ENCODE measurements at places on chromosomes 16 and 17.

- DNase-seq = no peak
Measured at GRCh38 chr16:28821874-28822519, 802 bp upstream of the ATXN2L start.

DNA sequence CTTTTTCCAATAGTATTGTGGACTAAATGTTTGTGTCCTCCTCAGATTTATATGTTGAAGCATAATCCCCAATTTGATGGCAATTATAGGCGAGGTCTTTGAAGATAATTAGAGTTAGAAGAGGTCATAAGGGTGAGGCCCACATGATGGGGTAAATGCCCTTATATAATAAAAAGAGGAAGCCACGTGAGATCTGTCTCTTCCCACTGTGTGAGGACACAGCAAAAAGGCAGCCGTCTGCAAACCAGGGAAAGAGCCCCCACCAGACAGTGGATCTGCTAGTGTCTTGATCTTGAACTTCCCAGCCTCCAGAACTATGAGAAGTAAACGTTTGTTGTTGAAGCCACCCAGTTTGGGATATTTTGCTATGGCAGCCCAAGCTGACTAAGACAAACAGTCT, 76.0 kb downstream of the LYRM1 start:
- no peak for DNase-seq

DNA sequence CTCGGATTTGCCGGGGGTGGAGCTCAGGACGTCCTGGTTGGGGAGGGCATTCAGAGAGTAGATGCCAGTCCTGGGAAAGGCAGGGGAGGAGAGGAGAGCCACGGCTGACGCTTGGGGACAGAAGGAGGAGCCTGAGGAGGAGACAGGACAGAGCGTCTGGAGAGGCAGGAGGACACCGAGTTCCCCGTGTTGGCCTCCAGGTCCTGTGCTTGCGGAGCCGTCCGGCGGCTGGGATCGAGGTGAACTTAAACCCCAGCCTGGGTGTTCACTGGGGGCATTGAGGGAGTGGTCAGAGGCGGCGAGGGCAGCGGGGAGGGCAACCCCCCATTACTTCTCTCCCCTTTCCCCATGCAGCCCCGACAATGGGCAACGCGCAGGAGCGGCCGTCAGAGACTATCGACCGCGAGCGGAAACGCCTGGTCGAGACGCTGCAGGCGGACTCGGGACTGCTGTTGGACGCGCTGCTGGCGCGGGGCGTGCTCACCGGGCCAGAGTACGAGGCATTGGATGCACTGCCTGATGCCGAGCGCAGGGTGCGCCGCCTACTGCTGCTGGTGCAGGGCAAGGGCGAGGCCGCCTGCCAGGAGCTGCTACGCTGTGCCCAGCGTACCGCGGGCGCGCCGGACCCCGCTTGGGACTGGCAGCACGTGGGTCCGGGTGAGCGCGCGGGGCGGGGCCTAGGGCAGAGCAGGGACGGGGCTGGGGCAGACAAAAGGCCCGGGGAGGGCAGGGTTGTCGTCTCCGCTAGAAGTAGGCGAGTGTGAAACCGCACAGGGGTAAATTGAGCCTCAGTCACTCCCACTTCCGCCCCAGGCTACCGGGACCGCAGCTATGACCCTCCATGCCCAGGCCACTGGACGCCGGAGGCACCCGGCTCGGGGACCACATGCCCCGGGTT, 3.7 kb downstream of the NOL3 start:
- peak; percentile 96 for DNase-seq

GRCh38 chr16:84526794-84527531, 22.5 kb upstream of the MEAK7 start:
- no peak for DNase-seq

- DNase-seq = no peak
Measured at GRCh38 chr17:78853926-78854394, 13.3 kb upstream of the USP36 start.

GRCh38 chr16:72951916-72952315, 96.0 kb downstream of the ZFHX3 start:
- no peak for DNase-seq

DNA sequence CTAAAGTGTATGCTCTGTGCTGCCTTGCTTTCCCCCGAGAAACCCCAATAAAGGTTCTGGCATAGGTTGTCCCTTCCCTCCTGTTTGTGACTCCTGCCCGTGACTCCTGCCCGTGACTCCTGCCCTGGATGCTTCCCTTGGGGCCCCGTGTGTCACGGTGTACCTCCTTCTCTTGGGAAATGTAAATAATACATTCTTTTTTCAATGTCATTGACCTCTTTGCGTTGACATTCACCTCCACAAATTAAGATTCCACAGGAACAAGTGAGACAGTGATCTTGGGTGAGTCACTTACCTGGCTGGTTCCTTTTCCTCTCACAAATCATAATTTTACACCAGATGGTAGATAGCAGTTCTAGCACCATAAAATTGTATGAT, 632 bp downstream of the CCL15 start:
- DNase-seq = no peak

DNA sequence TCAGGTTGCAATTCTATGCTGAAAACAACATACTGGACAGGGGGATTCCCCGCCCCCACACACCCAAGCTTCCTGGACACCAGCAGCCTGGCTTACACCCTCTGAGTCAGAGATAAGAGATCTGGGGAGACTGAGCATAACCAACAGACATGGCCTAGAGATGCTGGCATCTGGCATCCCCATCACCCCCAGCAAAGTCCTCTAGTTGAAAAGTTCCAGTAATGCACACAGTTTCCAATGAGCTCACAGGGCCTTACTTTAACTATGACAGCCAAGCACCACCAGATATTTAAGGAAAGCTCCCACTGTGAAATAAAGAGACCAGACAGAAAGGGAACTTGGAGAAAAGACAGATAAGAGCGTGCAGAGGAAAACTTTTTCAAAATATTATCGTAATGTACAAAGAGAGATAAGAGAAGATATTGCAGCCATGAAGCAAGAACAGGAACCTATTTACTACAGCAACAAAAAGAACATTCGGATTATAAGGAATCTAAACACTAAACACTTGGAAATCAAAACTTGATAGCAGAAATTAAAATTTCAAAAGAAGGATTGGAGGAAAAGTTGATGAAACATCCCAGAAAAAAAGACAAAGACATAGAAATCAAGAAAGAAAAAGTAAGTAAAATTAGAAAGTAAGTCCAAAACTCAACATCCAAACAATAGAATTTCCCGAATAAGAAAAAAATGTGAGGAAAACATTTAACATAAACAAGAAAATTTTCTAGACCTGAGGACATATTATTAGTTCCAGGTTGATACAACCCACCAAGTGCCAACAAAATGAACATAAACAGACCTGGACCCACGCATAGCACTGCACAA, 17.2 kb upstream of the ALOX15 start:
- DNase-seq = no peak

- DNase-seq = no peak
Measured at GRCh38 chr17:1362065-1362848, 37.8 kb downstream of the YWHAE start.
